Skin of body (tissue), 3 donors: ENCODE measurements at places on chromosomes 3 and 15.

GRCh38 chr15:62109982-62110851 is 43.4 kb downstream of the C2CD4A start:
- DNase-seq, result peak; percentile 65

- no peak for DNase-seq
These were observed 33.6 kb downstream of the MCTP2 start for GRCh38 chr15:94265009-94265408.

DNA sequence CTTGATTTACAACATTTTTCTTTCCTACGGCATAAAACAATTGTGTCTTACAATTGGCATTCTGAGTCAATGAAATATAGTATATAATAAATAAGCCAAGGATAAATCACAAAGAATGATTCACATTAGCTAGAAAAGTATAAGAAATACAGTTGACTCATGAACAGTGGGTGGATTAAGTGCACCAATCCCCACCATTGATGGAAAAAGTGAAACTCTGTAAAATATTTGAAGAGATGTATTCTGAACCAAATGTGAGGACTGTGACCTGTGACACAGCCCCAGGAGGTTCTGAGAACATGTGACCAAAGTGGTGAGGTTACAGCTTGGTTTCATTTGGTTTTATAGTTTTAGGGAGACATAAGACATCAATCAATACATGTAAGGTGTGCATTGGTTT is 227.5 kb downstream of the ALCAM start:
- no peak for DNase-seq

DNA sequence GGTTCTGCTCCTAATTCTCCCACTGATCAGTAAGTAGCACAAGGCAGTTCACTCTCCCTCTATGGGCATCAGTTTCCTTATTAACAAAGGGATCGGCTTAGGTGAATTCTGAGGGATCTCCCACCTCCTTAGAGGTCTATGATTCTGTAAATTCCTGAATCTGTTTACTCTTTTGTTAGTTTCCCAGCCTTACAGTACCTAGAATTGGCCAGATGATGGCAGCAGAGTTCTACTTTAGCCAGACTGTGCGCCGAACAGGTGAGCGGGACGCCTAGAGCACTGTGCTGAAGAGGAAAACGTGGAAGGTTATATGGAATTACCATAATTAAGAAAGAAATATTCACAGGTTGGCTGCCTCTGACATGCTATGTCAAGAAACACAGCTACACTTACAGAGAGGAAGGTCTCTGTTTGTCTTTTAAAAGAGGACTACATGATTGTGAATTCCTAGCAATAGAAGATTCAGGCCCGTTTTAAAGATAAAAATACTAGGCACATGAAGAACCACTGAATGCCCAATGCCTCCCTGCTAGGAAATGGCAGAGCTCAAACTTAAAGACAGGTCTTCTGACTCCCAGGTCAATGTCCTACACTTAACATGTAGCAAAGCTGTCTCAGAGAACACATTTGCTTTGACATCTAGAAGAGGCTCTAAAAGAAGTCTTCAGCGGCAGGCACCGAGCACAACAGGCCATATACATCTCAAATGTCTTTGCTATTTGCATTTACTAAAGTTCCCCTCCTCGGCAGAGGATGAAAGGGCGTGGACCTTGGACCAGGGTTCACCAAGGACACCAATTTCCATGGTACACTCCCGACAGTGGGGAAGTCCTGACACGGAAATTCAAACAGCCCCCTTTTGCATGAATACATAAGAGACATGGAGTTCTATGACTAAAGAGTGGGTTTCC is 259.9 kb downstream of the FGF12 start:
- DNase-seq, result peak; percentile 5

- no peak for DNase-seq
These were observed 9.1 kb upstream of the SCG3 start for GRCh38 chr15:51672155-51672687.

DNA sequence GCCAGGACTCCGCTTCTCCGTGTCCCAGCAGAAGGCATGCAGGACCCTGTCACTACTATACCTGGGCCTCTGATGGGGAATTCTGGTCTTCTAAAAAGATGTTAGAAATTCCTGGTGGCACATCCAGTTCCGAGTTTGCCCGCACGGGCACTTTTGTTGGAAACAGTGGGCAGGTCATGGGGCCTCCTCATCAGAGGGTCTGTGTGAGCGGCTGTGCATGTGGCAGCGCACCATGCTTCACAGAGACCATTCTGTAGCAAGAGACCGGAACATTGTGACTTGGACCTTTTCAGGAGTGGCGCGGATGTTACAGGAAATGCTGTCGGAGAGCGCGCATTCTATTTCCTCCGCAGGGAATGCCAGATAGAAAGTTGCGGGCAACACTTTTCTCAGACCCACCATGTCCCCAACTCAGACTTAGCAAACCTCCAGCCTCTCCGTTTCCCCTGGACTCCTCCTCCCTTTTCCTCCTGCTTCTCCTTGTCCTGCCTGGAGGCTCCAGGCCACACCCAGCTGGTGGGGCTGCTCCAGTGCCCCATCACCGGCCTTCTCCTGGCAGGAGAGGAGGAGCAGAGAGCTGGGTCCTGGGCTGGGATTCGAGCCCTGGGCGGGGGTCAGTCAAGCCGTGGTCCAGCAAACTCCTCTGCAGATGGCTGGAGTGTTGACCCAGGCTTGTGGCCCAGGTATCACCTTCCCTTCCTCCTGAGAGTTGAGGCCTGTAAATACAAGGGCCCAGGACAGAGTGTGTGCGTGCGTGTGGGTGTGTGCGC is 46.6 kb downstream of the KLF13 start:
- DNase-seq, result no peak

GRCh38 chr3:185397676-185398075 is 34.7 kb downstream of the MAP3K13 start:
- DNase-seq, result no peak

DNA sequence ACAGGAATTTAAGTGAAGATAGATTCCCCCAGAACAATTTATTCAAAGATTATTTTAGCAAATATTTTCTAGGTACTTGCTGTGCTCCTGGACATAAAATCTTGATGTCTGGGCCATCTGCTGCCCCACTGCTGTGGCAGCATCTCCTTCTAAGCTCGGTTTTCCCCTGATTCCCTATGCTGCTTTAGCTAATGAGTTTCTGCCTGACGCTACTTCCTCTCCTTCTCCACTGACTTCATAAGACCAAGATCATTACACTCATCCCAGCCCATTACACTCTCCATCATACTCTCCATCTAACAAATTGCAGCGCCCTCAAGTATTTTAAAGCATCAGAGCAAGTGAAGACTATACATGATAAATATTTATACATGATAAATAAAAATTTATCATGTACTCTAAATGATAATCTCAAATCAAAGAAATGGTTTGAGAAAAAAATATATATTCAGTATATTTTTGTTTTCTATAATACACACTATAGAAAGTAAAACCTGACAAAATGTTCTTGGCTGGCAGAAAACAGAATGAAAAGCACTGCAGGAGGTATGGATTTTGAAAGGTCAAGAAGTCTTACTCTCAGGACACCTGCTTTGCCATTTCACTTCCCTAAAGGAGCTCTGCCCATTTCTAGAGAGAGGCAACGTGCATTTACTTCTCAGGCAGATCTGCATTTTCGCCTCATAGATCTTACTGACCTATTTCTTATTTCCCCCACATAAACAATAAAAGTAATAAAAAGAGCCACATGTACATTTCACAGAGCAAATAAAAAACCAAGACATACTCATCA is 232.0 kb downstream of the KCNMB2 start:
- DNase-seq, result no peak

DNA sequence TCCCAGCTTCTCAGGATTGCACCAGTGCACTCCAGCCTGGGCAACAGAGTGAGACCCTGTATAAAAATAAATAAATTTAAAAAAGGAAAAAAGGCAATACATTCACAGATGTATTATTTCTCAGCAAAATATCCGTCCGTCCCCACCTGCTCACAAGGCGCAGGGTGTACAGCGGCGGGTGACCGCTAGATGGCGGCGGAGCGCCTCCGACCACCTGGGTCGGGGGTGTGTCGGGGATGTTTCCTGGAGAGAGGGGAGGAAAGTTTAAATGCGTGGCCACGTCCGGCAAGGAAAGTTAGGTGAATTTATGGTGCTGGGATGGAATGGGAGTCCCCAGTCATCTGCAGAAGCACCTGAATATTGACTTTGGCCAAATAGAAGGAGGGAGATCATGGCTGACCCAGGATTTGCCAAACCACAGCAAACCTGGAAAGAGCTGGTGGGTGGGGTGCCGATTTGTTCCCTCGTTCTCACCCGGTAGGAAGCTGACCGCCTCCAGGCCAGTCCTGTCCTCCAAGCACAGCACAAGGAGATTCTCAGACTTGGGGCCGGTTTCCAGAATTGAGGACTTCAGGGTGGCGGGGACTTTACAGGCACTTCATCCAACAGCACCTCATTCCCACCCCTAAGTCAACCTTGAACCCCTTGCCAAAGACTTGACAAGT is 88.3 kb downstream of the TMEM266 start:
- no peak for DNase-seq

DNA sequence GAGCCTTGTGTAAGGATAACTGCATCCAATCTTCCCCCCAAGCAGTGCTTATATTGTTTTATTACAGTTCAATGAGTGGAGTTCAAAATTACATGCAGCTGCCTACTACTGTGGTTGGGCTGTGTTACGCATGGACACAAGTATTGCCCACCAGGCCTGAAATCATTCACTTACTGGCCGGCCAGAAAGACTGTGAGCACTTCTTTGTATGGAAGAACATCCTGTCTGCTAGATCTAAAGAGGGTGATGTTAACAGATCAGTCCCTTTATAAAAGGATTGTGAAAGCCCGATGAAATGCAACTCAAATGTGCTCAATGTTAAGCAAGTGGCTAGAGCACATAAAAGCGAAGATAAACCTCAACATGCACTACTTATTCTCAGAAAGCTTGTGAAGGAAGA is 132.5 kb downstream of the FOXP1 start:
- DNase-seq, result no peak

DNA sequence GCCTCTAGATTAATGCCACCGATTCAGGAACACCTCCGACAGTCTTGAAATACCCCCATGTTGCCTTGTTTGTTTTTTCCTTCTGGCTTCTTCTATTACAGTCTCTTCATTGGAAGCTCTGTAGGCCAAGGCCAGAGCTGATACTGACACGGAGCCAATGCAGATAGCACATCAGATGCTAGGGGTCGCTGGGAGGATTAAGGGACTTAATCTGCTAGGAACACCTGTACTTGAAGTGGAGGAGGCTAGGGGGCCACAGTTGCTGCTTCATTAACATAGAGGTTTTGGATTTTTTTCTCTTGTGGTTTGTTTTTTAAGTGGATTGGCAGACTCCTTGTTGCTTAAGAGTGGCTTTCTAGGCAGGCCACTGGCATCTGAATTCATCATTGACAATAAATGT is 49.6 kb downstream of the PARP14 start:
- no peak for DNase-seq

GRCh38 chr15:99454941-99455788 is 110.6 kb upstream of the MEF2A start:
- peak; percentile 23 for DNase-seq

DNA sequence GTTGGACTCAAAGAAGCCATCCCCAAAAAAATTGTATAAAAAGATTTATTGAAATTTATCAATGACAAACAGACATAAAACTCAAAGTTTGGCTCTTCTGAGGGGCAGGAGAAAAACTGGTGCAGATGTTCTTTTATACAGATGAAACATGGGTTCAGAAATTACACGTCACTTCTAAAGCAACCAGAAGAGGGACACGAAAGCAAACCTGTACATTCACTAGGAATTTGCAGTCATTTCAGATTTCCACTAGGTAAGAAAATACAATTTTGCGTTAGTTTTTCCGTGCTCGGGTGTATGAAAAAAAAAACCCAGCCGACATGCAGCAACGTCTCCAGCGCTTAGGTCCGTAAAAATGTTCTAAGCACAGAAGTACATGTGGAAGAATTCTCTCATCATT is 41.8 kb downstream of the ANP32A start:
- no peak for DNase-seq
